NCI-H187 treated with DMSO at 0.1 percent for 48 hours (cell line): ENCODE measurements at places on chromosomes 7 and 10.

DNA sequence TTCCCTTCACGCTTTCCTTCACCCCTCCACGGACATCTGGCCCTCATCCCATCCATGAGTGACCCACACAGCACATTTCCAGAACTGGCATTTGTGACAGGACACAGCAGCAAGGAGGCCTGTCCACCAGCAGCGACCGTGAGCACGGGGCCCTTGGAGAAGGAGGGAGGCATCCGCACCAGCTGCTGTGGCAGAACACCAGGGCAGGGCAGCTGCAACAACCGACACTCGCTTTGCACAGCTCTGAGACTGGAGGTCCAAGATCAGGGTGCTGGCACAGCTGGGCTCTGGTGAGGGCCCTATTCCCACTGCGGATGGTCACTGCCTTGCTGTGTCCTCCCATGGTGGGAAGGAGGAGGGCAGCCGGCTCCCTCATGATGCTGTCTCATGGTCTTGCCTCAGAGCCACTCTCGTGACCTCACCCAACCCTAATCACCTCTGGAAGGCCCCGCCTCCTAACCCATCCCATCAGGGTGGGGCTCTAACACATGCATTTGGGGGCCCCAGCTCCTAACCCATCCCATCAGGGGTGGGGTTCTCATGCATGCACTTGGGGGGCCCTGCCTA is 36.7 kb downstream of the PTPRN2 start:
- no peak for DNase-seq

GRCh38 chr10:97590082-97590747 is 694 bp downstream of the C10orf62 start:
- DNase-seq, result no peak

DNA sequence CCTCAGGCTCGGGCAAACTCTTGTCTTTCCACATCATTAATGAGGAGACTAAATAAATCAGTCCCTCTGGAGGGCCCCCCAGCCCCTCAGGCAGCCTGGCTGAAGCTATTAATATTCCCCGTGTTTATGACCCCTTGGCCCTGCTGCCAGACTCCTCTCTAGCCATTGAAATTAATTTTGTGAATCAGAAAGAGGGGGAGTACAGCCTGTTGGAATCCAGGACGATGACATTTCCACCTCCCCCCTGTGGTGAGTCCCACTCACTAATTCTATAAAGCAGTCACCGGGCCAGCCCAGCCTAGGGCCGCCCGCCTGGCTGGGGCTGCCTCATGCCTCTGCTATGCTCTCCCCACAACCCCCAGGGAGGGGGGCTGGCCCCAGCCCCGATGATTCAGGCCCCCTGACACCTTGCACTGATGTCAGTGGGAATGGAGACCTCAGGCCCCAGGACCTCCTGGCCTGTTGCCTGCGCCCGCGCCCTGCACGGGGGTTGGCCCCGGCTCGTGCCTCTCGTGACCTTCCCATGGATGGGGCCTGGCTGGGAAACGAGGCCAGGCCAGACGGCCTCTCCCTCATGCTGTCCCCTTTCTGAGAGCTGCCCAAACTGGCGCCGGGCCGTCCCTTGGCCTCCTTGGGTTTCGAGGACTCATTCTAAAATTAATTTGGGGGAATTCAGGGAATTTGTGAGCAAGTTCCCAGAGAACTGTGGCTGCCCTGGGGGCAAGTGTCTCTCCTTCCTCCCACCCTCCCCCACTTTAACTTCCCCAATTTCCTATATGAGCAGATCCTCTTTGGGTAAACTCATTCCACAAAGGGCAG is 34.0 kb downstream of the TMEM270 start:
- DNase-seq, result no peak

DNA sequence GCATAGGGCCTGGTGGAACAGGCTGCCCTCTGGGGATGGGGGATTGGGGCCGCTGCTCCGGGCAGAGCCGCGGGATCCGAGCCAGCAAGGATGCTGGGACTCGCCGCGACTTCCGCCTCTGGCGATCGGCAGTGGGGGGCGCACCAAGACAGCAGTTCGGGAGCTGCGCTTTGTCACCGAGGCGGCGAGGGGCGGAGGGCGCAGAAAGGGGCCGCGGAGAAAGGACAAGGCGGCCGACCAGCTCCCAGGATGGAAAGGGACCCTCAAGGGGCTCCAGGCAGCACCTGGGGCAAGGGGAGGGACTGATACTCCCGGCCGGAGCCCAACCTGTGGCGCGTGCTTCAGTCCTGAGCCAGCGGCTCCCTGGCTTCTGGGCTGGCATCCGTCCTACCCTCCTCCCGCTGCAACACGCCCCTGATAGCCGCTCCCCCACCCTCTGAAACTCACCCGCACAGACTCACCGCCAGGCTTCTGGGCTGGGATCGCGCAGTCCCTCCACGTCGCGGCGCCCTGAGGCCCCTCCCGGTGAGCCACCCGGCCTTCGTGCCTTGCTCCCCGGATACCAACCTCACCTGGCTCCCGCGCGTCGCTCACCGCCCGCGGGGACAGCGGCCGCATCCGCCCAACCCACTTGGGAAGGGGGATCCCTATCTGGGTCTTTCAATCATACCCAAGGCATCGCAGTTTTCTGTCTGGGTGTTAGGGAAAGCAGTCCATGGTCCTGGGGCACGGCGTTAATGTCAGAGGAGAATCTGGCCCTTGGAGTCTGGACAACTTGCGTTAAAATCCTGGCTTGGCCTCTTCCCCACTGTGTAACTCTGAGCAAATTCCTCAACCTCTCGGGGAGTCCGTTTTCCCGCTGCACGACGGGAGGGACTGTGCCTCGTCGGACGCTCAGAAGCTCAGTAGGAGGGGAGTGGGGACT is 7.0 kb upstream of the EVX1 start:
- no peak for DNase-seq

GRCh38 chr10:100745882-100746783 is 751 bp downstream of the PAX2 start:
- no peak for DNase-seq

DNA sequence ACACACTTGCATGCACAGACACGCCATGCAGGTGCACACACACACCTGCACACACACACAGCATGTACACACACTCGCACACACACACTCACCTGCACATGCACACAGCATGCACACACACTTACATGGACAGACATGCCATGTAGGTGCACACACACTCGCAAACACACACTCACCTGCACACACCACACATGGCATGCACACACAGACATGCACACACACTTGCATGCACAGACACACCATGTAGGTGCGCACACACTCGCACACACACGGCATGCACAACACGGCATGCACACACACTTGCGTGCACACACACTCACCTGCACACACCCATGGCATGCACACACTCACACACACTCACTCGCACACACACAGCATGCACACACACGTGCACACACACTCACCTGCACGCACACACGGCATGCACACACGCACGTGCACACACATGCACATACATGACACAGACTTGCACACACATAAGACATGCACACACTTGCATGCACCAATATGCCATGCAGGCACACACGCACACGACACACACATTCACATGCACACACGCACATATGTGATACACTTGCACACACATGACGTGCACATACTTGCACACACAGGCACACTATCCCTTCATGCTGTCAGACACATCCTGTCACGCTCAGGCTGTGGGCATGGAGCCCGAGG is 56.8 kb downstream of the INSIG1 start:
- no peak for DNase-seq

- no peak for DNase-seq
These were observed 438.3 kb downstream of the NXPH1 start for GRCh38 chr7:8871716-8872115.

GRCh38 chr10:130029209-130029608 is 65.1 kb upstream of the EBF3 start:
- DNase-seq, result no peak
